ENCODE measurements at places on chromosomes 12 and 14.

DNA sequence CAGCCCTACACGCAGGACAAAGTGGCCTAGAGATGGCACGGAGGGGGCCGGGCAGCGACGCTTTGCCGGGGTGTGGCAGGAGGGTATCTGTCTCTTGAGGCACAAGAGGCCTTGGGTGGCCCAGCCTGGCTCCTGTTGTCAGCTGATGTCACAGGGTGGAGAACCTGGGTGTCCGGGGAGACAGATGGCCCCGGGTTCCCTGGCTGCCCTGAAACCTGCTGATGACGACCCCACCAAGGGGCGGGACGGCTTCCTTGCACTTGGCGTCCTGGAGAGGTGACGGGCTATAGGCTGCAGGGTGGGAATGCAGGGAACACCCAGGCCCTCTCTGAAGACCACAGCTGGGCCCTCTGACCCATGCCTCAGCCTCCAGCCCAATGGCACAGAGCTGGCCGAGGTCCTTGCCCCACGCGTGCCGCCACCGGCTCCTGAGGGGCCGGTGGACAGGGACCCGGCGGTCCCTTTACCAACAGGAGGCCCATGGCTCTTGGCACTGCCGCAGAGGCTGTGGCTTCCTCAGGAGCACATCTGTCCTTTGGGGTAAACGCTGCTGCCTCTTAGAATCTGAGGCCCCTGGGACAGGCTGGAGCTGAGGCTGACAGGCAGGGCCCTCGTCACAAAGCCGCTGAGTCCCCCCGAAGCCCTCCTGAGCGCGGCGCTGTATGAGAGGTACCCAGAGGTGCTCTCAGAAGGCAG is 16.4 kb downstream of the TRMT61A start:
- no peak for DNase-seq
- H3K36me3 ChIP-seq: no peaks in the 10 kb centered on the region
- peaks cover 2% of the 10 kb centered on the region for H3K4me1 ChIP-seq
- H3K4me3 ChIP-seq: no peak overlapping the region

DNA sequence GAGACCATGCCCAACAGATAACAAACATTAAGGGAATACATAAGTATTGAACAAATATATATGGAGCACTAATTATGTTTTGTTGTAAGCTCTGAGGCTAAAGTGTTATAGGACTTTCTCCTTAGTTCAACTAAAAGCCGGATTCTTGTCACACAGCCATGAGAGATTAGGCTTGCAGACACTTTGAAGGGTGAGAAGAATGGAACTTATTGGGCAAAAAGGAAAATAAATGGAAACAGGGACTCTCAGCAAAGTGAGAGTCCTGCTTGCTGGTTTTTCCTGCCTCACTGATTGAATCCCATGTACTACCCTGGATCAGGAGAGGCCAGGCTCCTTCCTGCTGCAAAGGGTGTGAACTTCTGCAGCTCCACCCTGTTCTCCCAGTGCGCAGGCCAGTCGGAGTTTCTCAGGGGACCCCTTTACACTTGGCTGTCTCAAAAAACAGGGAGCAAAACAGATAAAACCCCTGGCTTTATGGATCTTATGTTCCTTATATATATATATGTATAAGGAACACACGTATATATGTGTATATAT is 77.1 kb upstream of the FUT8 start:
- no peak for DNase-seq
- H3K27ac ChIP-seq: peak overlapping the region; percentile 90
- H3K4me1 ChIP-seq: peaks cover 56% of the 10 kb centered on the region
- H3K36me3 ChIP-seq: peaks cover 14% of the 10 kb centered on the region

GRCh38 chr12:57435293-57435692 is 709 bp downstream of the INHBC start:
- no peaks in the 10 kb centered on the region for H3K27me3 ChIP-seq
- peak overlapping the region; percentile 45 for H3K4me3 ChIP-seq
- H3K27ac ChIP-seq: peak overlapping the region; percentile 60
- DNase-seq: no peak
- H3K36me3 ChIP-seq: peaks cover 2% of the 10 kb centered on the region

DNA sequence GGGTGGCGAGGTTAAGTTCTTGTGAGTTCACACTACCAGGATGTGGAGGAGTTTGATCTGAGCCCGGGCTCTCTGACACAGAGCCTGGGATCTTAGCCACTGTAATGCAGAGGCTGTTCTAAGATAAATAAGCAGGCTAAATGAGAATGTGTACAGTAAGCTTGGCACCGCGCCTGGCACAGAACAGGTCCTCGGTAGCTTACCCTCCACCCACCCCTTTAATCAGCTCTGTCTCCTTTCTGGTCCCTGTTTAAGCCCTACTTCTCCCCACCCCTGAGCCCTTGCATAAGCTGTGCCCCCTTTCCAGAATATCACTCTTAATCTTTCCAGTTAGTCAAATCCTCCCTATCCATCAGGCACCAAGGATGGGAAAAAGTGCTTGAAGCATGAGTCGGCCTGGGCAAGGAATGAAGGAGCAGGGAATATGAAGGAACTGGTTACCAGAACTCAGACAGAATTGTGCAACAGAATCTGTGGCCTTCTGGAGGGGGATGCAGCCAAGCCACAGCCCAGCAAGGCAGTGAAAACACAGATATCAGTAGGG is 32.8 kb upstream of the CMKLR1 start:
- no peaks in the 10 kb centered on the region for H3K36me3 ChIP-seq
- H3K4me3 ChIP-seq: no peak overlapping the region
- no peak for DNase-seq
- peaks cover 6% of the 10 kb centered on the region for H3K27me3 ChIP-seq
- no peaks in the 10 kb centered on the region for H3K4me1 ChIP-seq

GRCh38 chr12:112973818-112974231 is 4.5 kb upstream of the OAS2 start:
- no peak for DNase-seq
- peaks cover 27% of the 10 kb centered on the region for H3K36me3 ChIP-seq
- H3K27me3 ChIP-seq: no peaks in the 10 kb centered on the region
- H3K27ac ChIP-seq: no peak overlapping the region
- H3K4me1 ChIP-seq: peaks cover 13% of the 10 kb centered on the region

- H3K4me1 ChIP-seq: peaks cover 88% of the 10 kb centered on the region
- DNase-seq: no peak
- H3K36me3 ChIP-seq: peaks cover 51% of the 10 kb centered on the region
- peak overlapping the region; percentile 94 for H3K27ac ChIP-seq
Observed at GRCh38 chr14:50822501-50823042, 8.4 kb downstream of the NIN start.

DNA sequence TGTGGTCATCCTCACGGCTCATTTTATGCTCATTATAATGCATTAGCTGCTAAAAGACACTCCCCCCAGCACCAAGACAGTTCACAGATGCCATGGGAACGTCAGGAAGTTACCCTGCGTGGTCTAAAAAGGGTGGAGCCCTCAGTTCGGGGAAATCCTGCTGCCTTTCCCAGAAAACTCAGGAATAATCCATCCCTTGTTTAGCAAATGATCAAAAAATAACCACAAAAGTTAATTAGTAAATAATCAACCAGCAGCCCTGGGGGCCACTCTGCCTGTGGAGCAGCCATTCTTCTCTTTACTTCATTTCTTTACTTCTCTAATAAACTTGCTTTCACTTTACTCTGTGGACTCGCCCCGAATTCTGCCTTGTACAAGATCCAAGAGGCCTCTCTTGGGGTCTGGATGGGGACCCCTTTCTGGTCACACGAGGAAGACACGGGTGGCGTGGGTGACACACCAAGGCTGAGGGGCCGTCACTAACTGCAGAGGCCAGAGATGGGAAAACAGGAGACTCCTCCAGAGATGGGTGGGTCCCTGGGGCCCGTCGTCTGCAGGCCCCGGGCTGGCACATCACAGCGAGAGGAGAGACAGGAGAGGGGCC is 65.5 kb downstream of the NOC4L start:
- peaks cover 1% of the 10 kb centered on the region for H3K4me1 ChIP-seq
- no peaks in the 10 kb centered on the region for H3K36me3 ChIP-seq
- H3K4me3 ChIP-seq: no peak overlapping the region
- no peak overlapping the region for H3K27ac ChIP-seq

DNA sequence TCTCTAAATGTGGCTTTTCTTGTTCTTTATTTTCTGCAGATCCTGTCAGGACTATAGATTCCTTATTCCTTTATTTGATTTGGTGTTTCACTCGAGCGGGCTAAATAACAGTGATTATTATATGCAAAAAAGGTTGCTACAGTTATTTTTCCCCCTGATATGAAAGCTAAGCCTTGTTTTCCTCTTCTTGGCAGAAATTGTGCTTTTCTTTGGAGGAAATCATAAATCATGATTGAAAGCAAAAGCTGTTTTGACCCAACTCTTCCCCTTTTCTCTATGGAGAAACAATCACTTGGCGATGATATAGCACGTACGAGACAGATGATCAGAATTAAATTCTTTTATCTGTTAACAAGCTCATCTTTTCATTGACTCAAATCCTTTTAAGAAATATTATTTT is 31.4 kb downstream of the PPFIBP1 start:
- H3K27me3 ChIP-seq: peaks cover 8% of the 10 kb centered on the region
- H3K27ac ChIP-seq: no peak overlapping the region
- H3K4me1 ChIP-seq: peaks cover 20% of the 10 kb centered on the region
- DNase-seq: no peak

GRCh38 chr14:30994681-30995620 is 30.5 kb upstream of the AP4S1 start:
- peaks cover 44% of the 10 kb centered on the region for H3K36me3 ChIP-seq
- peak overlapping the region; percentile 4 for H3K4me3 ChIP-seq
- peak overlapping the region; percentile 91 for H3K27ac ChIP-seq
- H3K4me1 ChIP-seq: peaks cover 59% of the 10 kb centered on the region

DNA sequence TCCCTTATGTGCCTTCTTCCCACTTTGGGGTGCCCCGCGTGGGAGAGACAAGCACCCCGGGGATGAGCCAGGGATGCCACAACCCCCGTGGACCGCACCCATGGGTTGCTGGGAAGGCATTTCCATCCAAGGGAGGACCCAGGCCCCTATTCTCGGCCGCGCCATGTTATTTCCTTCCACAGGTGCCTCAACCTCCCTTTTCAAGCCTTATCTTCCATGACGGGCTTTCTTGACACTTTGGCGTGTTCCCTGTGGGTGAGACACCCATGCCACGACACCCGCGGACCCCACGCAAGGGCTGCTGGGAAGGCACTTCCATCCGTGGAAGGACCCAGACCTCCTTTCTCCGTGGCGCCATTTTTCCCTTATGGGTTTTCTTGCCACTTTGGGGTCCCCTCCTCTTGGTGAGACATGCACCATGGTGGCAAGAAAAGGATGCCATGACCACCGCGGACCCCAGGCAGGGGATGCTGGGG is 269.2 kb downstream of the ALG10 start:
- peak; percentile 12 for DNase-seq
- no peaks in the 10 kb centered on the region for H3K4me1 ChIP-seq
- H3K36me3 ChIP-seq: no peaks in the 10 kb centered on the region
- H3K4me3 ChIP-seq: no peak overlapping the region

DNA sequence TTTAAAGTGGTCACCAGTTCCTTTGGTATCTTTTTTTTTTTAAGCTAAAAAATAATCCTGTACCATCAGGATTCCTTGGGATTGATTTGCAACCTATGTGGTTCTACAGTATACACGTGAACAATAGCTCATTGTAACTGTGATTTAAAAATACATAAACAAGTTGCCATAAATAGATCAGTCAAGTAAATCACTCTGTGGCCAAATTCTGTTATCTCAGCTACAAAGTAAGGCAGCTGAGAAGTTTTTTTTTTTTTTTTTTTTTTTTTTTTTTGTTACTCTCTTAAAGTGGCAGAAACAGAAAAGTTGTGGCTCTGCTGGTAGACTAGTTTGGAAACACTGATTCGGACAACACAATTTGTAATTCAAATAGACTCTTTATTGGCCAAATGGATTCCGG is 104.5 kb downstream of the PRICKLE1 start:
- H3K27me3 ChIP-seq: peaks cover 79% of the 10 kb centered on the region
- H3K4me3 ChIP-seq: no peak overlapping the region
- DNase-seq: no peak
- H3K36me3 ChIP-seq: no peaks in the 10 kb centered on the region
- no peak overlapping the region for H3K27ac ChIP-seq

GRCh38 chr12:109259545-109259895 is 49.6 kb downstream of the FOXN4 start:
- no peak overlapping the region for H3K27ac ChIP-seq
- H3K4me1 ChIP-seq: no peaks in the 10 kb centered on the region
- no peak overlapping the region for H3K4me3 ChIP-seq
- H3K27me3 ChIP-seq: no peaks in the 10 kb centered on the region
- peaks cover 69% of the 10 kb centered on the region for H3K36me3 ChIP-seq

GRCh38 chr14:33810308-33810707 is 140.6 kb downstream of the EGLN3 start:
- H3K36me3 ChIP-seq: no peaks in the 10 kb centered on the region
- H3K27me3 ChIP-seq: peaks cover 25% of the 10 kb centered on the region
- H3K27ac ChIP-seq: no peak overlapping the region
- DNase-seq: no peak
- no peaks in the 10 kb centered on the region for H3K4me1 ChIP-seq

GRCh38 chr14:99158150-99158549 is 113.8 kb downstream of the BCL11B start:
- peaks cover 7% of the 10 kb centered on the region for H3K4me1 ChIP-seq
- no peak overlapping the region for H3K4me3 ChIP-seq
- H3K27me3 ChIP-seq: no peaks in the 10 kb centered on the region
- DNase-seq: no peak
- H3K36me3 ChIP-seq: peaks cover 2% of the 10 kb centered on the region

DNA sequence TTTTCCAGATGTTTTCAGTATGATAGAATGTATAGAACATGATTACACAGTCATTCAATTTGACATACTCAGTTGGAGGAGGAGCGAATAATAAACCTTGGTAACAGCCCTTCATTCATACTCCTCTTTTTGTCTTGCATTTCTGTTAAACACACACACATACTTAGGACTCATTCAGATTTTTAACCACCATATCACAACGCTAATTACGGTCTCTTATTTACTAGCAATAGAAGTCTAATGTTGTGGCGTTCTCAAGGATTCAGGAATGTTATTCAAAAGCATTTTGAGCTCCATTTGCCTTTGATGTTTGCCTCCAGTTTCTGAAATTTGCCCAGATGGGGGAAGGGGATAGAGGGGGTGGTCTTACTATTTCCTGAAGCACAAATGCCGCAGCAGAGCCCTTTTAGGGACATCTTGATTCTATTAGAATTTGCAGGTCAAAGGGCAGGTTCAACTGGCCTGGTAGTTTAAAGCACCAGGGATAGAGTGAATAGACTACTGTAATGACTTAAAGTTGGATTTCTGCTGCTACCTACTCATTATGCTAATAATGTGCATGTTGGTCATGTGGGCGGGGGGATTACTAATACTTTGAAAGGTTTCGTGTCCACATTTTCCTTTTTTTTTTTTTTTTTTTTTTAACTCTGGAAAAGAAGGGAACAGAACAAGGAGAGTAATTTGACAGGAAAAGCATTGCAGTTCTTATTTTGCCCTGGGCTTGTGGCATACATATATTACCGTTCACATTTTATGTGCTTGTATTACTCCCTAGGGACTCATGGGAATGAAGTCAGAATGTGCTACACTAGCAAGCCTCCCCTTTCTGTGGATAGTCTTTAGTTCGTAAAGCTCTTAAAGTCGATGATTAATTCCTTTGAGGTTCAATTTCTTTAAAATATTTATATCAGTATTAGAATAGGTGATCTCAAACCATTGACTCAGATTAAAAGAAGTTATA is 226.8 kb downstream of the FBXL14 start:
- H3K4me1 ChIP-seq: peaks cover 6% of the 10 kb centered on the region
- peaks cover 22% of the 10 kb centered on the region for H3K36me3 ChIP-seq
- no peaks in the 10 kb centered on the region for H3K27me3 ChIP-seq
- no peak overlapping the region for H3K27ac ChIP-seq
- no peak for DNase-seq

GRCh38 chr14:24293525-24293924 is 6.1 kb downstream of the DHRS1 start:
- peaks cover 51% of the 10 kb centered on the region for H3K4me1 ChIP-seq
- no peak overlapping the region for H3K4me3 ChIP-seq
- DNase-seq: no peak
- H3K27me3 ChIP-seq: no peaks in the 10 kb centered on the region
- H3K36me3 ChIP-seq: peaks cover 65% of the 10 kb centered on the region

GRCh38 chr12:34295366-34296142 is 273.3 kb downstream of the ALG10 start:
- no peaks in the 10 kb centered on the region for H3K36me3 ChIP-seq
- H3K27me3 ChIP-seq: no peaks in the 10 kb centered on the region
- no peak overlapping the region for H3K4me3 ChIP-seq
- no peaks in the 10 kb centered on the region for H3K4me1 ChIP-seq
- DNase-seq: no peak
